ENCODE measurements at places on chromosomes 12 and 14. TPM values are rescaled to one million over a fixed set of nuclear protein-coding genes. Genes with fewer than 3 reads are reported as not detected.

The VTI1B gene
- 50.2 TPM for total RNA-seq

The CEP170B gene
- total RNA-seq, result 9.0 TPM

The ADSS1 gene
- total RNA-seq, result 0.98 TPM

The EXD2 gene
- 33.3 TPM for total RNA-seq

The DNAI7 gene
- 0.28 TPM for total RNA-seq

The PMEL gene
- total RNA-seq, result 1.5 TPM

GRCh38 chr12:74889563-74890236 lies 319.9 kb downstream of the KCNC2 start:
- peak; percentile 10 for DNase-seq

DNA sequence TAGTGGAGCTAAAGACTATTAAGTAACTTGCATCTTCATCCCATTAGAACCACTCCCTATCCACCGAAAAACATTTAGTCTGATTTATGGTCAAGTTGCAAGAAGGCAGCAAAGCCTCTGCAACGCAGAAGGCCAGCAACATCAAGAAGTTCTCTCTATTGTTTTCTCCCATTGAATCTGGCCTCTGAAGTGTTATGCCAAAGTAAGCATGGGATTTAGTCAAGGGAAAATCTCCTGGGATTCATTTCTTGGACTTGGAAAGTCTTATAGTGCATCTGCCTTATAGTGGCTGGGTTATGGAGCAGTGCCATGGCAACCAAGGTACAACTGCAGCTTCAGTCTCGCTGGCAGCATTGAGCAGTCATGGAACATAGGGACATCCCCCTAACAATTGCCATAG lies 87.7 kb upstream of the KRR1 start:
- no peak for DNase-seq

DNA sequence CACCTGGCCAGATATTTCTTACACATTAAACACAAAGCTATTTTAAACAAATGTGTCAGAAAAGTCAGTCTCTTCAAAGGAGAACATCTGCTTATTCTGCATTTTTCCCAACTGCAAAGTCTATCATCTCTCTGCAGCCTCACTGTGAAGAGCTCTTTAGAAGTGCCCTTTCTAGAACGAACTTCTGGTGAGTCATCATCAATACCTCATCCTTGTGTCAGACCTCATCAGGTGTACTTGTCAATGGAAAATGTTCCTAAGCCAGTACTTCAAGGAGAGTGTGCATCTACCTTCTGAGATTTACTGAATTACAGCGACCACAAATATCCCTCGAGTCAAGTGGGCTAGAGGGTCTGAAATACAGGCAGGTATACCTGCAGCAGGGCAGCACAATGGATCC lies 457.3 kb downstream of the LRIG3 start:
- no peak for DNase-seq

GRCh38 chr14:69303086-69303485 lies 43.1 kb downstream of the GALNT16 start:
- DNase-seq, result no peak

DNA sequence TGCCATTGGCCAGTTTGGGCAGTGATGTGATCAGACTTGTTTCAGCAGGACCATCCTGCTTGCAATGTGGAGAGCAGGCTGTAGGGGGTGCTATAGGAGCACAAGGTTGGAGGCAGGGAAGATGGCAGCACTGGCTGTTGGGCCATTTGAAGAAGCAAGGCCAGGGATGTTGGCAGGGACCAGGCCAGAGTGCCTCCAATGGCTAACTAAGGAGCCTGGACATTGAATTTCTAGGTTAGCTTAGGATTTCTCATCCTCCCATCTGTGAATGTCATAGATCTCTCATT lies 23.5 kb downstream of the FGF23 start:
- DNase-seq, result peak; percentile 50

DNA sequence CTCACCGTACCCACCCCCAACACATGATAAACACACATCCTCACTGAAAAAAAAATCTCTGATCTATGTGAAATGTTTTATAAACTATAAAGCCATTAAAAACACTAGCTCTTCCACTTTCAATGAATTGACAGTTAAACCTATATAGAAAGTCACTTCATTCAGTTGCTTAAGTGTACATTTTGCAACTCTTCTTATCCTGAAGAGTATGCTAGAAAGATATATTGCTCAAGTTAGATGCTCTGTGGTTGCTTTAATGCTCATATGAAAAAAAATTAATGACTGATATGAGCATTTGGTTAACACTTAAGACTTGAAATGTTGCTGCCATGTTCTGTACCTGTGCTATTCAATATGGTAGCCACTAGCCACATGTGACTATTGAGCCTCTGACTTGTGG lies 21.0 kb upstream of the MIA2 start:
- DNase-seq, result no peak

DNA sequence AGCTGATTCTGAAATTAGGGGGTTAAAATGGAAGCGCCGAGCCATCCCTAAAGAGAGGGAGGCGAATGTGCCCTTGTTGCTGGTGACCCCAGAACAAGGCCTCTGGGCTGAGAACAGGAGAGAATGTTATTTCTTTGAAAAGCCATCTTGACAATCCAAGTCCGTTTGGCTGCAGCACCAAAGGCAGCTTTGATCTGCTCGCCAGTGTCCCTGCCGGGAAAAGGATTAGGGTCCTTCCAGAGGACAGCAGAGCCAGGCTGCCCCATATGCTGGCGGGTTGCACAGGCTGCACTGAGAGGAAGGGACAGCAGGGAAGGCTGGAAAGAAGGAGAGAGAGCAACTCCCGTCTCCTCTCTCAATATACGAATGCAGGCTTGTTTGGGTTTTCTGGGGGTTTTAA lies 141.7 kb downstream of the TMEM132C start:
- no peak for DNase-seq

DNA sequence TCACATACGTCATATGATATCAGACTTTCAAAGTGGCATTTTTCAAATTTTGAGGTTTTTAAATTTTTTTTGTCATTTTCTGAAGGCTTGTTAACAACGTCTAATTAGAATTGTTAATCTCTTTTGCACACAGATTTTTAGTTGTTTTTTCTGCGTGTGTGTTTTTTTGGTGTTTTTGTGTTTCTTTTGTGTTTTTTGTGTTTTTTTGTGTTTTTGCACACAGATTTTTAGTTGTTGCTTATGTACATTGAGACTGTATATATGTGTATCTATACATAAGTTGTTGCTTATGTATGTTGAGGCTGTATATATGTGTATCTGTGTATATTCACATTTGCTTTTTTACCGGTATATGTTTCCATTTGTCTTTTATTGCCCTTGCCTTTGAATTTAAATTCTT lies 30.8 kb downstream of the ARID2 start:
- no peak for DNase-seq

- DNase-seq, result no peak
These were observed 69.6 kb upstream of the DDX11 start for GRCh38 chr12:31003861-31004640.

DNA sequence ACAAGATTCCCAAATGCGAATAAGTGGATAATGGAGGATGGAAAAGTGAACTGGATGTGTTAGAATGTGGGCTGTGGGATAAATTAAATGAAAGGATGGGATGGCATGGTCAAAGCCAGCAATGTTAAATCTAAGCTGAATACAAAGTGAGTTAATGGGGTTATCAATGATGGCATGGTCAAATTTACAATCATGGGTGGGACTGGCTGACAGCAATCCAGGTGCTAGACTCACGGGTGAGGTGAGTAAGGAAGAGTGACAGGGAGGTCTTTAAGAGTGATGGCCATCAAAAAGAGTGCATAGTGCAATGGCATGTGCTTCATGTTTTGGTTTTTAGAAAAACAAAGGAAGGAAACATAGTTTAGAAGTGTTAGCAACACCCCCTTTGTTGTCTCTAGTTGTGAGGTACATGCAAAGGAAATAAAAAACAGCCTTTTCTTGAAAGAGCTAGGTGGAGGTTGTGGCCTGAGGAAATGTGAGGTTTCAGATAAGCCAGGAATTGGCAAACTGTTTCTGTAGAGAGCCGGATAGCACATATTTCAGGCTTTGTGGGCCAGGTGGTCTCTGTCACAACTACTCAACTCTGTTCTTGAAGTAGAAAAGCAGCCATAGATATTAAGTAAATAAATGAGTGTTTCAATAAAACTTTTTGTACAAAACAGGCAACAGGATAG lies 328.7 kb downstream of the RPL10L start:
- no peak for DNase-seq

GRCh38 chr12:118821386-118821925 lies 159.9 kb upstream of the SRRM4 start:
- DNase-seq, result no peak

DNA sequence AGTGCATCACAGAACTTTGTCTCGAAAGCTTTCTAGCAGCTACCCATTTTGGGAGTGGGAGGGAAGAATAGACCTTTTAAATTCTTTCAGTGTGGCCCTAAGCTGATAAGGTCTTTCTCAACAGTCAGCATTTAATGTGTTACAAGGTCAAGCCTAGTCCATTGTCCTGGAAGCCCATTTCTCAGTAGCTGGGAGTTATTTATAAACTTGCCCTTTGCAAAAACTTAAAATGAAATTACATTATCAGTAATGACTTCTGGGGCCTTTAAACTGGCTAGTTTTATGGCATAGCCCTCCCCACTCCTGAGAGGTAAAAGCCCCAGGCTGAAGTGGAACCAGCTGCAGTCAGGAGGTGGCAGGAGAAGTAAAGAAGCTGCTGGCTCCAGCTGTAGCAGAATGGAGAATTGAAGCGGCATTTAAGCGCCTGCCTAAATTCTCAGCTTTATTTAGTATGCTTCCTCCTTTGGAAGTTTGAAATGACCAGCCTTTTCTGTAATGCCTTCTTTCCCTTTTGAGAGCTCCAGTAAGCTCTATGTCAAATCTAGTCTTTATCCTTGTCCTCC lies 12.4 kb downstream of the COPZ1 start:
- DNase-seq, result no peak

DNA sequence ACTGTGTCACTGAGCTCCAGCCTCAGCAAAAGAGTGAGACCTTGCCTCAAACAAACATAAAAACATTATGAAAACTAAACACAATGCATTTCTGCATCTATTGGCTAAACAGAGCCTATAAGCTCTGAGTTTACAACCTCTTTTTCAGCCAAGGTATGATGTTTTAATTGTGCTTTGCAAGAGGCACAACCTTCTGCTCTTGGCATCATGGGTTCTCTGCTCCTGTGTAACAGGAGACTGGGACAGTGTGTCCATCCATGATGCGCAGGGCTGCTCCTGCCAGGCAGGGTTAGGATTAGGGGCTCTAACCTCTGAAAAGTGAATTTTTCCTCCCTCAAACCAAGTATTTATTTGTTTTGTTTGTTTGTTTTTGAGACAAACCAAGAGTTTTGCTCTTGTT lies 5.0 kb upstream of the NFKBIA start:
- no peak for DNase-seq

DNA sequence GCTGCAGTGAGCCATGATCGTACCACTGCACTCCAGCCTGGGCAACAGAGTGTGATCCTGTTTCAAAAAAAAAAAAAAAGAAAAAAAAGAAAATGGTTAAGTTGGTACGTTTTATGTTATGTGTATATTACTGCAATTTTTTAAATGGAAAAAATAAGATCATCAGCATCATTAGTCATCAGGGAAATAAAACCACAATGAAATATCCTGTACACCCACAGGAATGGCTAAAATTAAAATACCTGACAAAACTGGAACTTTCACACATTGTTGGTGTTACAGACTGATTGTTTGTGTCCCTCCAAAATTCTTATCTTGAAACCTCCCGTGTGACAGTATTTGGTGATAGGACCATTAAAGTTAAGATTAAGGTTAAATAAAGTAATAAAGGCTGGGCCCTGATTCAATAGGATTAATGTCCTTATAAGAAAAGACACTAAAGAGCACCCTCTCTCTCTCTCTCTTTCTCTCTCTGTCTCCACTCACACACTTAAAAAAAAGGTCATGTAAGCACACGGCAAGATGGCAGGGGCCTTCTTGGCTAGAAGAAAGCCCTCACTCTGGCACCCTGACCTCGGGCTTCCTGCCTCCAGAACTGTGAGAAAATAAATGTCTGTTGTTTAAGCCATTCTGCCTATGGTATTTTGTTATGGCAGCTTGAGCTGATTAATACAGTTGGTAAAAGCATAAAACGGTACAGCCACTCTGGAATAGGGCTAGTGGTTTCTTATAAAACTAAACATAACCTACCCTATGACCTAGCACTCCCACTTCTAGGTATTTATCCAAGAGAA lies 48.3 kb upstream of the ZFP36L1 start:
- DNase-seq, result peak; percentile 83

- no peak for DNase-seq
These were observed 131.1 kb downstream of the FBXL14 start for GRCh38 chr12:1463073-1463905.

DNA sequence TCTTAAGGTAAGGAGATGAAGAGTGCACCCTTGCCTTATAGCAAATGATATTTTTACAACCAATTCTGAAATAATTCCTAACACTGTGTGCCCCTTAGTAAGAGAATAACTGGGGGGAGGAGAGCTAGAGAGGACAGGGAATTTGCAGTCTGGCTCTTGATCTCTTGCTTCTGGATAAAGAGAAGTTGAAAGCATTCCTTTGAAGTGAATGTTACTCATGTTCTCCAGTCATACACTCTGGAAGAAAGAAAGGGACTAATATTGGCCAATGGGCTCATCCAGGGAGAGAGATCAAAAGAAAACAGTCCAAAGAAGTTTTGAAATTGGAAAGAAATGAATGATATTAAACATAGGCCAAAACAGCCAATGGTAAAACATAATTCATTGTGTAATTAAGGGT lies 25.3 kb downstream of the C12orf75 start:
- no peak for DNase-seq

- peak; percentile 13 for DNase-seq
These were observed 45.5 kb downstream of the ATF7IP start for GRCh38 chr12:14410841-14411569.

DNA sequence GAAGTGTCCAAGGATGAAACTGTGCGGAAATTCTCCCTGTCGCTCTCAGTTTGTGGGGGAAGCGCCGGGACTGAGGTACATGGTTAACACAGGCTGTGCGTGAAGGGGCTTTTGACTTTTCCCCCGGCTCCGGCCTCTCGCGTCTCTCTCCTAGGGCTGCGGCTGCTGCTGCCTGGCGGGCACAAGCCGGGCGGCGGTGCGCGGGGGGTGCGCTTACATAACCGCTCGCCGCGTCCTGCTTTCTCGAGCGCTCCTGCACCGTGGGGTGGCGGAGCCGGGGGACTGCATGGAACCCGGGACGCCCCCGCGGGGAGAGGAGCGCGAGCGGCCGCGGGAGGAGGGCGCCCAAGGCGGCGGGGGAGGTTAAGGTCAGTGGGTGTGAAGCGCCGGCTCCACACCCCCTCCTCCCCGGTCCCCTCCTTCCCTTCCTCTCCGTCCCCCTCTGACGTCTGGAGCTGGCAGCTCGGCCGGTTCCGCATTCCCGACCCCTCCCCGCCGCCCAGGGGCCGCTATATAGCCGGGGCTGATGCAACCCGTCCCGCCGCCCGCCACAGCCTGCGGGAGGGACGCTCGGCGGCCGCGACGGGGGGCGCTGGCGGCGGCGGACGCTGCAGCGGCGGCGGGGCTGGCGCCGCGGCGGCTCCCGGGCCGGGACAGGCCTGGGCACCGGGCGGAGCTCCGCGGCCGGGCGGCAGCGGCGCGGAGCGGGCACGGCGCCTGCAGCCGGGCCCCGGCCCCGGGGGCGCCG lies at the start of gene JDP2:
Gene JDP2 (plus strand): TSS at position 541 of the 748 bp plus-strand sequence. CDS start 9,899 bp downstream, outside the sequence.
- peak; percentile 63 for DNase-seq

DNA sequence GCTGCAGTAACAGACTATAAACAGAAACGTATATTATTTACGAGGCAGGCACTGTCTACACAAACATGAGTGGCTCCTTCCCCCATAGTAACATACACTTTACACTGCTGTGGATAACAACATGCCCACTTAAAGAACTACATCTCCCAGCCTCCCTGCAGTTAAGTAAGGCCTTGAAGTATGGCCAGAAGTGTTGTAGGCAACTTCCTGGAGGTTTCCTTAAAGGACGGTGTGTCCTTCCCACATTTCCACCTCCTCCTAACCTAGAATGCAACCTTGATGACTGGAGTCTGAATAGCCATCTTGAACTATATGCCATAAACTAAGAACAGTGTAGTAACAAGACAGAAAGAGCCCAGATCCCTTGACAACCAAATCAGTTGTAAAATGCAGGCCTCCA lies 20.3 kb downstream of the MED13L start:
- DNase-seq, result peak; percentile 57
